A549 treated with dexamethasone at 1 μM for 4 hours (cell line): ENCODE measurements at places on chromosomes 2 and 18. TPM values are rescaled to one million over a fixed set of nuclear protein-coding genes. Genes with fewer than 3 reads are reported as not detected.

The C2orf15 gene
- 0.48 to 0.58 TPM (median 0.57 TPM) in 5 replicates for total RNA-seq

The SUCLG1 gene
- 93.1 to 96.1 TPM (median 93.3 TPM) in 5 replicates for total RNA-seq

The NDC80 gene
- 11.3 to 13.8 TPM (median 12.8 TPM) in 5 replicates for total RNA-seq

The SCYGR3 gene
- total RNA-seq = not detected in 5 replicates

The GAREM1 gene
- total RNA-seq = 4.2 to 8.2 TPM (median 6.1 TPM) in 5 replicates

The SOX11 gene
- not detected in 5 replicates for total RNA-seq

The NHEJ1 gene
- 16.7 to 18.7 TPM (median 17.5 TPM) in 5 replicates for total RNA-seq

The CFAP221 gene
- 0.16 to 0.47 TPM (median 0.33 TPM) in 5 replicates for total RNA-seq

The MBD2 gene
- total RNA-seq = 41.2 to 50.7 TPM (median 46.6 TPM) in 5 replicates

The RAB27B gene
- 11.1 to 16.8 TPM (median 15.3 TPM) in 5 replicates for total RNA-seq

The IL18R1 gene
- 1.1 to 1.4 TPM (median 1.2 TPM) in 5 replicates for total RNA-seq

The CDK5R2 gene
- 5.9 to 9.3 TPM (median 8.1 TPM) in 5 replicates for total RNA-seq

The NLRC4 gene
- total RNA-seq = 0.04 to 0.11 TPM (median 0.08 TPM) in 5 replicates

The TCF4 gene
- total RNA-seq = 1.3 to 2.5 TPM (median 2.1 TPM) in 5 replicates

The GPAT2 gene
- 0.02 to 0.08 TPM in 2 of 5 replicates, not detected in the others for total RNA-seq

The CGREF1 gene
- total RNA-seq = 7.2 to 8.1 TPM (median 7.8 TPM) in 5 replicates

The CYBRD1 gene
- 26.2 to 35.1 TPM (median 33.0 TPM) in 5 replicates for total RNA-seq

The ATP6V1C2 gene
- total RNA-seq = 0.11 to 0.37 TPM (median 0.14 TPM) in 5 replicates

The FBLN7 gene
- 0.32 to 0.78 TPM (median 0.57 TPM) in 5 replicates for total RNA-seq

The BARD1 gene
- total RNA-seq = 5.1 to 10.1 TPM (median 5.5 TPM) in 5 replicates

The LBX2 gene
- 2.7 to 3.7 TPM (median 3.0 TPM) in 5 replicates for total RNA-seq

The PLEKHH2 gene
- 1.3 to 3.1 TPM (median 2.2 TPM) in 5 replicates for total RNA-seq

The IL36G gene
- total RNA-seq = not detected in 5 replicates

The DSG1 gene
- total RNA-seq = not detected in 5 replicates

The CYP1B1 gene
- 3.9 to 5.8 TPM (median 5.1 TPM) in 5 replicates for total RNA-seq

The ANKRD62 gene
- not detected in 5 replicates for total RNA-seq

The MOB4 gene
- total RNA-seq = 23.7 to 32.3 TPM (median 28.2 TPM) in 5 replicates

The SERPINB10 gene
- total RNA-seq = not detected in 5 replicates

The SUMO1 gene
- 136 to 196 TPM (median 151 TPM) in 5 replicates for total RNA-seq

The HPCAL1 gene
- total RNA-seq = 190 to 299 TPM (median 276 TPM) in 5 replicates

The CAB39 gene
- 50.0 to 70.9 TPM (median 64.7 TPM) in 5 replicates for total RNA-seq

The TBR1 gene
- total RNA-seq = 0.01 to 0.09 TPM (median 0.04 TPM) in 4 of 5 replicates, not detected in the other

The ERBB4 gene
- total RNA-seq = not detected in 5 replicates
